MV-4-11 (cell line): ENCODE measurements at places on chromosomes 7 and 10.

- DNase-seq, result peak; percentile 61
Measured at GRCh38 chr10:70478191-70479164, at the start of gene PALD1. Gene PALD1 (plus strand): TSS chr10:70478767. CDS start chr10:70525952, 47,185 bp downstream.

DNA sequence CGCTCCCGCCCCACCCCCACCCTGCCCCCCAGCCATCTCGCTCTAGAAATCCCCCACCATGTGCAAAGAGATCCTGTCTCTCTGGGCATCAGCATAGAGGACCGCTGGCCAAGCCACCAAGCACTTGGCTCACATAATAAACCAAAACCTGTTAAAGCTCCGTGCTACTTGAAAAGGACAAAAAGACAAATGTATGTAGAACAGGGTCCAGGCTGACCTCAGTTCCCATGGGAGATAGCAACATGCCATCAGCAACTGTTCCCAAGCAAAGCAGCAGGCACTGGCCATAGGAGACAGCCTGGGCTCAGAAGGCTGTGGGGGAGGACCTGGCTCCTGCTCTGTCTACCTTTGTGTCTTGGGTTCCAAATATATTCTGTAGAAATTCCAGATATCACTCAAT is 38.4 kb upstream of the GDF10 start:
- no peak for DNase-seq

- no peak for DNase-seq
Measured at GRCh38 chr10:110017907-110018306, 10.1 kb downstream of the ADD3 start.

- no peak for DNase-seq
Measured at GRCh38 chr7:36021367-36021766, 131.7 kb upstream of the EEPD1 start.

DNA sequence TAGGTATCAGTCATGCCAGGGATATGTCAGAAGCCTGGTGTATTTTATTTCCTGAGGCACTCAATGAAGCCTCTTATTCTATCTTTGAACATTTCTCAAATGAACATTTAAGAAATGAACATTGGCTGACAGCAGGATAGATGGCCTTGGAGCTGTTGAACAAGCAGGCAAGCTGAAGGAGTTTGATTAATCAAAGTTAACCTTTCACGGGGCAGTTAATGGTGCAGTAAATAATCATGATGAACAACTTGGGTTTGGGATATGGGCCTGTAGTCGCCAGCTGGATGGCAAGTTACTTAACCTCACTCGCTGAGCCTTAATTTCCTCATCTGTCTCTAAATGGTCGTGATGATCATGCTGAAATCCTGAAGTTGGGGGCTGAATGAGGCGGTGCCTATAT is 333.0 kb downstream of the SFMBT2 start:
- DNase-seq, result no peak

- peak; percentile 63 for DNase-seq
Measured at GRCh38 chr10:101014966-101015581, 15.5 kb downstream of the LZTS2 start.

GRCh38 chr7:130273081-130273932 is 6.6 kb downstream of the CPA2 start:
- DNase-seq, result peak; percentile 61

DNA sequence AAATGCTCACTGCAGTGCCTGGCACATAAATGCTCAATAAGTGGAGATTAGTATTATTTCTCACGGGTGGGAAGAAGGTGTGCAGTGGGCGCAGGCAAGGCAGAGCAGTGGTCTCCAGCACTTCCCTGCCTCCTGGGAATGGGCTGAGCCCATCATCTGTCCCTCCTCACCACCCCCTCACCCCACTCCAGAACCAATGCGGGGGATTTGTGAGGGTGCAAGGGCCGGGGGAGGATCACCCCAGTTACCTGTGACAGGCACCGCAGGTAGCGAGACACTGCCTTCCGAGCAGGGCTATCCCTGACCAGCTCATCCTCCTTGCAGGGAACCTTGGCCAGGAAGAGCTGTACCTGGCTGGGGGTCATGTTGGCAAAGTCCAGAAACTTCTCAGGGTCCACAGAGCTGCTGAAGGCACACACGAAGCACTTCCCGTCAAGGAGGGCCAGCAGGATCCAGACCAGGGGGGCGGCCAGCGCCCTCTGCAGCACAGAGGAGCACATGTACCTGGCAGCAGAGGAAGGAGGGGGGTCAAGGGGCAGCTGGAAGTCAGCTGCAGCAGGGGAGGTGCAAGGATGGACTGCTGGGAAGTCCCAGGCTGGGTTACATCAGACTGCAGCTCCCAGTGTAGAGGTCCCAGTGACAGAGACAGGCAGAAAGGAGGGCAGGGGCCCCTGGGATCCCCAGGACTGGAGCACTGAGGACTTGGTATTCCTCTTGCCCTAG is 2.8 kb downstream of the CALHM3 start:
- peak; percentile 6 for DNase-seq

DNA sequence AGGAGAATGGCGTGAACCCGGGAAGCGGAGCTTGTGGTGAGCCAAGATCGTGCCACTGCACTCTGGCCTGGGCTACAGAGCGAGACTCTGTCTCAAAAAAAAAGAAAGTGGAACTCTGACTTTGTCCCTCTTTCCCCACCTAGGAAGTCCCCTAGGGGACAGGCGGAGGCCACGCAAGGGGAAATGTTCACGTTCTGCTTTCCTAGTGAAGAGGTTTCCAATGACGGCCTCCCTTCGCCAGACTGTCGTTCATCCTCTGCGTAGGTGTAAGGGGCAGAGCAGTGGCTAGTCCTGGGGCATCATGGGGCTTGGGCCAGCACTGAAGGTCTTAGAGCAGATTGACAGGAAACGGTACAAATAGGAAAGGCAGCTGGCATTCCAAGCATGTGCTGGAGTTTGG is 30.6 kb downstream of the SUFU start:
- DNase-seq, result no peak

DNA sequence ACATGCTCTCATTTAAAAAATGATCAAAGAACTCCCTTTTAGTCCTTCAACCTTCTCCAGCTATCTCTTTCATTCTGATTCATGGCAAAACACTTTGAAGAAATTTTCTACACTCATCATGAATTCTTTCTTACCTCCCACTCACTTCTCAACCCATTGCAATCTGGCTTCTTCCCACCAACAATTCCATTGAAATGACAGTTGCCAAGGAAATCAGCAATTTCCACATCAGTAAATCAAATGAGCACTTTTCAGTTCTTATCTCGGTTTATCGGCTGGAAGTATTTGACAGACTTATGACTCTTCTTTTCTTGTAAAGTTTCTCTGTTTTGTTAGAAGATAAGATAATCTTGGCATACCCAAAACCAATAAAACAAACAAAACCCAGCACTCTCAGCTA is 99.1 kb upstream of the CACNA2D1 start:
- DNase-seq, result no peak

DNA sequence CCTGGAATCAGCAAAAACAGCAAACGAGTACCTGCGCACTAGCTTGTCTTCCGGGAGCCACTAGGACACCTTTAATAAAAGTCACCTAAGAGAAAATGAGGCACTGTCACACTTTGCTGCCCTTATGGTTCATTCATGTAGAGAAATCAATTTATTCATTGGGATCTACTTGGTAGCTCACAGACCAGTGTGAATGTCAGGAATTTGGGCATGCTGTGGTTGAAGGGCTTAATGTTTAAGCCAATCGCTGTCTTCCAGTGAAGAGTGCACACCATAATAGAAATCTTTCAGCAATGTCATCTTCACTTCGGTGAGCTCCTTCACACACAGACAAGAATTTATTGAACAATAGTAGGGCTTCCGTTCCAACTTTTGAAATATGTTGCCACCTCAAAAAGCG is 65.1 kb downstream of the MARCHF5 start:
- no peak for DNase-seq

- DNase-seq, result no peak
Measured at GRCh38 chr7:144391823-144392255, 11.7 kb downstream of the NOBOX start.
